ENCODE measurements at places on chromosomes 6 and 20.
A peak's percentile ranks its signal among the peaks of the same experiment; 100 is the strongest.

- no peak for DNase-seq
Observed at GRCh38 chr6:125310994-125311649, 9.4 kb upstream of the HDDC2 start.

DNA sequence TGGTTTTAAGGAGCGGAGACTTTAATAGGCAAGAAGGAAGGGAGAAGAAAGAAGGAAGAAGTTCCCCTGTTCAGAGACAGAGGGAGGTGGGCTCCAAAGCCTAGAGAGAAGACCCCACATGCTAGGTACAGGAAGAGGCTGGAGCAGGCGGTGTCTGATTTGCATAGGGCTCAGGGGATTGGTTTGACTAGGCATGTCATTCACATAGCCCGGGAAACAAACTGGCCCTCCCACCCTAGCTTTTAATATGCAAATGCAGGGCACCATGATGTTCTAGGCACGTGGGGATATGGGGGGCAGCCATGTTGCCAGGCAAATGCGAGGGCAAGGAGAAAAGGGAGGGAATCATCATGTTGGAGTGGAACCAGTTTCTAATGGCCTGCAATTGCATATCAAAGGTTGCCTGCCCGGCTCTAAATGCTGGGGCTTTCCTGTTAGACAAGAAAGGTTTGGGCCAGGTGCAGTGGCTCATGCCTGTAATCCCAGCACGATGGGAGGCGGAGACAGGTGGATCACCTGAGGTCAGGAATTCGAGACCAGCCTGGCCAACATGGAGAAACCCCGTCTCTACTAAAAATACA is 34.3 kb upstream of the AGPAT4 start:
- no peak for DNase-seq

- peak; percentile 47 for DNase-seq
Observed at GRCh38 chr6:5084781-5085647, at the start of gene PPP1R3G. TSS of gene PPP1R3G (plus strand) at chr6:5085341. CDS start at chr6:5085486, 145 bp downstream.

GRCh38 chr6:5763407-5763806 is 243.3 kb downstream of the NRN1 start:
- no peak for DNase-seq

- DNase-seq = peak; percentile 60
Observed at GRCh38 chr20:38790200-38791053, 15.1 kb upstream of the PPP1R16B start.

GRCh38 chr20:58038123-58038654 is 190.3 kb downstream of the ANKRD60 start:
- no peak for DNase-seq

GRCh38 chr20:44717986-44718385 is 2.8 kb downstream of the CCN5 start:
- no peak for DNase-seq

DNA sequence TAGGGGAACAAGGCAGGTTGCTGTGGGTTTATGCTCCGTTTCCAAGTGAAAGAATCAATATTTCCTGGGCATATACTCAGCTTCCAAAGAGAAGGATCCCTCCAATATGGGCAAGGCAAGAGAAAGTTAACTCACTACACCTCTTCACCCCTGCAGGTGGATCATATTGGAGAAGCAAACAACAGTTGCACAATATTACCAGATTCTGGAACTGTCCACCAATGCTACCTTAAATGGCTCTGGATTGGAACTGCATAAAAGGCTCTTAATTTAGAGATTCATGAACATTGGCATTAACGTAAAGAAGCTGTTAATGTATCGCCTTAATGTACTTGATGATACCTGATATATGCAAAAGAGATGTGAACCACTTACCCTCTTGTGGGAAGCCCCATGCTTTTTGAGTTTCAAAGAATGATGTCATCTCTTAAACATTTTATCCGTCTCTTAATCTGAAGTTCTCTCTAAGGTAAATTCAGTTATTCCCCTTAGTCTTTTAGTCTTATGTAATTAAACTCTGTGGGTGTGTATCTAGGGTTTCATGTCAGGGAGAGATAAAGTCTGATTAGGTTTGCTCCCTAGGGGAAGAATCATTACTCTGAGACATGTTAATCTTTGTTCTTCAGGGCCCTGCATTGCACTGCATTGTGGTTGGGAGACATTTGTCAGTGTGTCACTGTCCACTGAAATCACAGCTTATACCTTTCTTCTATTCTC is 99.5 kb downstream of the PHACTR1 start:
- DNase-seq = no peak

DNA sequence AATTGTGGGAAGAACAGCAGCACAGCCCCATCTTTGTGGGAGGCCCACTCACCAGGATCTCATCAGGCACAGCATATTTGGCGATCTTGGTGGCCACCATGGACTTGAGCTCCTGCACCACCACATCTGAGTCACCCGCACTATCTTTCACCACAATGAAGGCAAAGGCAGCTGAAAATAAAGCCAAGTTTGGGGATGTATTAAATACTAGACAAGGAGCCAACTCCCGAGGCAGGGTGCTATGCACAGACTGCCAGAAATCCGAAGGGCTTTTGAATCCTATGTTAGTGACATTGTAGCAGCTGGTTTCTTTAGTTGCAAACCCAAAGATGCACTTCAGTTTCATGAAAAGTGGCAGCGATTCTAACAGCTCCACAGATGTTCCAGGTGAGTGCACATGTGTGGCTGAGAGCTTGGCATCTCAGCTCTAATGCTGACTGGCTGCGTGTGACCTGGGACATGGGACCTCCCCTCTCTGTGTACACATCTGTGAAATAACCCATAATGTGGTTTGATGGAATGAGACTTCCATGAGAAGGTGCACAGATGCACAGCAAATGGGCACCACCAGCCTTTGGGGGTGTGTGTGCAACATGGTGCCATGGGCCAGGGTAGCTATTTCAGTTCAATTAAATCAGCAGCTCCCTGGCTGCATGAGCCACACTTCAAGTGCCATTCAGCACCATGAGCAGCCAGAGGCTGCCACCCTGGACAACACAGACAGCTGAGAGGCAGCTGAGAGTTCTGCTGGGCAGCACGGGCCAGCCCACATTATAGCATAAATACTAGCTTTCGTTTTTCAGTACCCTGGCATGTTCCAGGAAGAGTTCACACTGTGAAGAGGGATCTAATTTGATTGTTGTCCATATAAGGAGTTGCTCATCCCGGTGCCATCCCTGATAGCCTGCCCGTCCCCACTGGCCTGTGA is 16.9 kb upstream of the APMAP start:
- DNase-seq = no peak

GRCh38 chr6:157096105-157096504 is 227.2 kb downstream of the TMEM242 start:
- DNase-seq = no peak

DNA sequence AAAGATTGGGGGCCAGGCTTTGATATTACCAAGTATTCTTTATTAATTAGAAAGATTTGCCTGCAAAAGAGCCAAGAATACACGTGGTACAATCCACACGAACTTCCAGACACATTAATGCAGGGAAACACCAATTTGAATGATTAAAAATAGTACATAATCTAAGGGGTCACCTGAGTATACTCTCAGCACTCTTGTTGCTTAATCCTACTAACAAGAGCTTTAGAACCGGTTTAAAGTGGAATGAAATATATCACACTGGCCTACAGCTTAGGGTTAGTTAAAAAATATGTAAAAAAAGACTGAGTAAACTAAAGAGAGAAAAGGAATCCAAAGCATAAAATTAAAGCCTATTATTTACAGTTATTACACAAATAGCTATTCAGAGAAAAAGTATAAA is 49.0 kb downstream of the COL9A1 start:
- DNase-seq = no peak
